ENCODE measurements at places on chromosomes 2 and 18.

- DNase-seq = no peak
These were observed 12.3 kb downstream of the MAP3K20 start for GRCh38 chr2:173087793-173088496.

GRCh38 chr2:11967946-11968465 is 221.6 kb downstream of the LPIN1 start:
- no peak for DNase-seq

- no peak for DNase-seq
These were observed 41.0 kb upstream of the GPR17 start for GRCh38 chr2:127604986-127605385.

DNA sequence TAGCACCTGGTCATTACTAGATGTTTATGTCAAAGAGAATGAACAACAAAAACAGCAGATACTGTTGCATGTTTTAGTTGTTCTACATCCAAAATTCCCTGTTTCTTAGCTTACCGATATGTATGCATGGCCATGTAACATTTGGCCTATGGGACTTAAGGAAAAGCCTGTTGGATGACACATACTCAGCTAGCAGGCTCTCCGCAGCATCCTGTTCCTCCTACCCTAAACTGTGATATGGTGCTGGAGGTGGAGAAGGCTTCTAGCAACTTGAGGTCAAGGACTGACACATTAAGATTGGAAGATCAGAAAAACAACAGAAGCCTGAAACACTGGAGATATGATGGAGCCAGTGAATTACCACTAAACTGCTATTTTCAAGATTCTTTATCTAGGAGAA is 537.8 kb downstream of the LRRTM4 start:
- DNase-seq = no peak

DNA sequence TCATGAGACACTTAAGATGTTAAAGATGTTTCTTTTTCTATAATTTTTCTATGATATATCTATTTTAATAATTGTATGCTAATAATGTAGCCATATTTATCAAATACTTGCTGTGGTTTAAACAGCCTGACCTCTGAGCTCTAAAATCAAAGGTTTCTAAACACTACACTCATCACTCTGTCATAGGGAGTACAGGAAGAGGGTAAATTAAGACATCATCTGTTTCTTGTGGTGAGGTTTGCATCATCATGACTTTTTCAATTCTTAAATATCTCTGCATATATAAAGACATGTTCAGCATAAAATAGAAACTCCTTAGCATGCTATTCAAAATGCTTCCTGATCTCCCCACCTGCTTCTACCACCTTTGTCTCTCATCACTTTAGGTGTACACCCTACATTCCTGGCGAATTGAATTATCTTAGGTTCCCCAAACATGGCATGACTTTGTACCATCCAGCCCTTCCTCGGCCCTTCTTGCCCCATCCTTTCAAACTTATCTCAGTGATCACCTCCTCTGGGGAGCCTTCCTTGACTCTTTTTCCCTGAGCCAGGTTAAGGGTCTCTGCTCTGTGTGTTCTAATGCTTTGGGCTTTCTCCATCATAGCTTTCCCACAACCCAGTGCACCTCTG is 105.3 kb upstream of the TTN start:
- no peak for DNase-seq

- no peak for DNase-seq
These were observed 246.1 kb downstream of the FSIP2 start for GRCh38 chr2:185984670-185985069.

DNA sequence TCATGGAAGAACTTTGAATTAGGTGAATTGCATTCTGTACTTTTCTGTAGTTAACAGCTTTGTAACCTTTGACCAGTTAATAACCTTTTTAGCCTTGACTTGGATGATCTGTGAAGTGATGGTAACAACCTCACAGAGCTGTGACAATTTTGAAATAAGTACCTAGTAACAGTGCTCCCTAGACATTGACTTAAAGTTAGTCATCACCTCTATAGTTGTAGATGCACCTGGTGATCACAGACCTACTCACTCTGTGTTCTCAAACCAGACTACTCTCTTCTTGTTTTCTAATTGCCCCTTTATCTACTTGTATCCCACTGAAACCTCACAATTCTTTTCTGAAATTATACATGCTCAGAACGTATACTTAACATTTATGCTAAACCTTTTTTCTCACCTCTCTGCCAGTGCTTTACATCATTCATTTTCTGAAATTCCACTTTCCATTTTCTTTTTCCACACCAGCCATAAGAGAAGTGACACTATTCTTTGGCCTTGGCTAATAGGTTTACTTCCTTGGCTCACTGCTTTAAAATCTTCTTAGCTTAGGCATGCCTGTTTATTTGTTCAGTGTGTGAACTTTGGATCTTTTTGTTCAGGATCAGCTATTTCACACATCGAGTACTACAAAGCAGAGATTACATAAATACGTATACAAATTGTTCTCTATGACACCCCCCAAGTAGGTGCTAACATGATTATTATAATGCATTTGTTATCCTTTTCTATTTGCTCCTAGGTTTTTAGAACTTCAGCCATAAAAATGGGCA is 9.3 kb downstream of the YPEL5 start:
- no peak for DNase-seq

DNA sequence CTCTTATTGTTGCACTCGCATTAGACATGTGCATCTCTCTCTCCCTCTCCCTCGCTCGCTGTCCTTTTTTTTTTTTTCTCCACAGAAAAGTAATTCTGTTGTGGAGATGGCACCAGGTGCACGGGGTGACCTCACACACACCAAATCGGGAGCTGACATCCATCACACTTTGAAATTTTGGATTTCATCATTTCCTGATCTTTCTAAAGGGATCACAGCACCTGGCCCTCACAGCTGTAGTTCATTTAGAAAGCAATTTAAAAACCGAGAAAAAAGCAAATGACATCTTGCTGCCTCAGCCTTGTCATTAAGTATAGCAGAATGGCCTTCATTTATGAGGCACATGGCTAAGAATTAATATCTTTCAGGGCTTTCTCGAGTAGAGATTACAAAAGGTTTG is 717.2 kb downstream of the RNF144A start:
- no peak for DNase-seq

DNA sequence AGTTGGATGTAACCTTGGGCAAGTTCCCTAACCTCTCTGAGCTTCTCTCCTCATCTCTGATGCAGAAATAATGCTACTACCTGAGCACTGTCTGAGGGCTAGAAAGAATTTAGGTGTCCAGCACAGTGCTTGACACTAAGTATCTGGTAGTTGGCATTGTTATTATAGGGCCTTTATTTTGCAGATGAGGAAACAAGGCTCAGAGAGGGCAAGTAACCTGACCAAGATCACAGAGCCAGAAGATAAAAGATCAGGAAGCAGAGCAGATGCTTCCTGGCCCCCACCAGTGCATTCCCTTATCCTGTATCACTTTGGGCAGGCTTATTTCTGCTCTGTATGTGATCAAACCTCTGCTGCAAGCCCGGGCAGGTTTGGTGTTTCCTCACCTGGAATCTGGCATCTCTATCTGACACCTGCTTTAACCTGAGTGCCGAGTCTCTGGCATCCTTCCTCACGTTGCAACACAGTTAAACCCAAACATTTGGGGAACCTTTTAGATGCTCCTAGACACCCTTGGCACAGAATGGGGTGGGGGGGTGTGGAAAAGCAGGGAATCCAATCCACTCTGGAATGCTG is 69.9 kb downstream of the PLB1 start:
- DNase-seq = no peak

DNA sequence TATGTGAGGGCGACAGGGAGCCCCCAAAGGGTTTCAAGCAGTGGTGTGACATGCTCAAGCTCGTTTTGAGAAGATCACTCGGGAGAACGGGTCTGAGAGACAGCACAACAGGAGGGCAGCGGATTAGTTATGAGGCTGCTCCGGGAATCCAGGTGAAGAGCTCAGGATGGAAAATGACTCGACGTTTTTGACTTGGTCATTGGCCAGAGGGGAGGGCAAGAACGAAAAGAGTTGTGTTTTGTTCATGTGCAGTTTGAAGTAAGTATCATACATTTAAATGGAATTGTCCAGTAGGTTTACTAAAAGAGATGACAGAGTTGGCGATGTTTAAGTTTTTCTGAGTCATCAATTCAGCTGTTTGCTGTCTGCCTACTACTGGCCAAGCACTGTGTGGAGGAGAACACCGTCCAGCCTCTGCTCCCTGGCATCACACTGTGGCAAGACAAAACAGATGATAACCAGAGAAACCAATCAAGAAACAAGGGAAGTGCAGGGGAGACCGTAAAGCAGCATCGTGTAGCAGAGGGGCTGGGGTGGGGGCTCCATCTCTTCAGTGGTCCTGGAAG is 25.3 kb upstream of the ANXA4 start:
- DNase-seq = no peak

DNA sequence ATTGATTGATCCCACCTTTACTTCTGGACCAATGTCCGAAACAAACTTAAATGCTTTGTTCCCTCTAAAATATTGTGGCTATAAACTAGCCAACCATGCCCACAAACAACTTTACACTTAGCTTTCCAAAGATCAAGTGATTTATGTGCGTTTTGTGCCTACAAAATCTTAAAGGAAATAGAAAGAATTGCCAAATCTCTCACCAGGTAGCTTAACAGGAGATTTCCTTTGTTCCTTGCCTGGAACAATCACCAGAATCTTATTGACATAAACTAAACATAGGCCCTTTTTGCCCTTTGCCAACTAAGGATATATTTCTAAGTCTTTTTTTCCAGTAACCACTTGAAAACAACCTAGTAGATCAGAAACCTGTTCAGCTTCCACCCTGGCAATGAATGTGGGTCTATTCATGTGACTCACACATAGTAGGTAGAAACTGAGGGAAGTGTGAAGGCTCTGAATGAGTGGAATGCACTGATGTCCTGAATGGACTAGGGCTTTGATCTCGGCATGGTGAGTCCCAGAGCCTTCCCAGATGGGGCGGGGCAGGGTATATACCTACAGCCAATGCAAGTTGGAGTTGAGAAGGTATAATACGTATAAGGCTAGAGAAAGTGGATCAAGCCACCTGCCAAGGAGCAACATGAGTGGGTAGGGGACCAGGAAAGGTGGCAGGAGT is 94.6 kb upstream of the PPP1CB start:
- DNase-seq = no peak

DNA sequence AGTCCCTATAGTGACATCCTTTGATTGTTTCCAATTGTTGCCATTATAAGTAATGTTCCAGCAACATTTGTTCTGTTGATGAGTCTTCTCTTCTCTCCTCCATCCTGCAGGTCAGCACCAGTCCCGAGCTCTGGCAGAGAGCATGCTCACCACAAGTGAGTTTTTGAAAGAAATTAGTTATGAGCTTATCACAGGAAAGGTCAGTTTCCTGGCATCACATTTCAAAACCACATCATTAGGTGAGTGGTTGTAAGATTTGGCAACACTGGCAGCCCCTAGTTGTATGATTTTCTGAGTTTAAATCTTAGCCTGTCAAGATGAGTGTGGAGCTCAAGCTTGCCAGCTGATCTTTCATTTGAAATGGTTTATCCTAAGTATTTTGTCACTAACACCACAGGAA is 149.6 kb downstream of the ESCO1 start:
- no peak for DNase-seq

DNA sequence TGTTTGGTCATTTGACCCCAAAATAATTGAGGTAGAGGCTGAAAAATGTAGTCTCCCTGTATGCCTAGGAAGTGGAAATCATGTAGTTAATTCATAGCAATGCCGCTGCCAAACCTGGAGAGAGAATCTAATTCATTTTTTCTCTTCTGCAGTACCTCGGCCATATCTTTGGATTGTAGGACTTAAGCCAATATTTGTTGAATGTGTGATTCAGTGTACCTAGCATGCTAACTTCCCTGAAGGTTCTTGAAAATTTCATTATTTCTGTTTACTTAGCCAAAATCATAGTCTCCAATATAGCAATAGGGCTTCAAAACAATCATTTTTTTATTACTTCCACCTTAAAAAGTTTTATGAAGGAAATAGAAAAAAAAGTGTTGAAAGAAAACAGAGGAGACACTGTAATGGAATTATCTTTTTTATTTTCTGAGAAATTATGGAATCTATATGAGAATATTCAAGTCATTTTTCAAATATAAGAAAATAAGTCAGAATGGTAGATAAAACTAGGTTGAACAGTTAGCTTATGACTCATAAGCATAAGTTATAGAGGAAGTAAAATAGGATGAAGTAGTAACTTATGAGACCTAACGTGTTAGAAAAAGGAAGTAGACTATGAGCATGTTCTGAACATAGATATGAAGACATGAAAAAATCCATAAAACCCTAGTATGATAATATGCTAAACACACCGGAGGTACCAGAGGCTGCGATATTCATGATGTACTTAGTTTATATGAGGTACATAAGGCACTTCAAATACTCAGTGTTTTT is 35.2 kb upstream of the CDH19 start:
- DNase-seq = no peak

DNA sequence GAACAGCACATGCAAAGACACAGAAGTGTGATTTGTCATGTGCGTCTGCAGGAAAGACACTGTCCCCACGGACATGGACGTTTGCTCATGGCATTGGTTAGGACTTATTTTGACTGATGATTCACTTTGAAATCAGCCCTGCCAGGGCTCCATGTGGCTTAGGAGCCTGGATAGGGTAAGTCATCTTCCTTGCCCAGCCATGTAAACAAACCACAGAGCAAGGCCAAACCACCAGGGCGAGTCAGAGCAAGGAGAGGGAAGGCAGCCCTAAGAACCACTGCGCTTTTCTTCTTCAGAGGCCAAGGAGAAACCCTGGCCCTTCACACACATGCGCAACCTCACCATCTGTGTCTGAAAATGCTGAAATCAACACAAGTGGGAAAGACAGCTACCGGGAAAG is 88.8 kb downstream of the GFPT1 start:
- no peak for DNase-seq

- DNase-seq = no peak
These were observed 30.0 kb downstream of the MYO7B start for GRCh38 chr2:127565261-127566138.

- no peak for DNase-seq
These were observed 123.5 kb downstream of the TANC1 start for GRCh38 chr2:159091976-159092375.

GRCh38 chr2:37720533-37721200 is 49.2 kb upstream of the CDC42EP3 start:
- DNase-seq = no peak

DNA sequence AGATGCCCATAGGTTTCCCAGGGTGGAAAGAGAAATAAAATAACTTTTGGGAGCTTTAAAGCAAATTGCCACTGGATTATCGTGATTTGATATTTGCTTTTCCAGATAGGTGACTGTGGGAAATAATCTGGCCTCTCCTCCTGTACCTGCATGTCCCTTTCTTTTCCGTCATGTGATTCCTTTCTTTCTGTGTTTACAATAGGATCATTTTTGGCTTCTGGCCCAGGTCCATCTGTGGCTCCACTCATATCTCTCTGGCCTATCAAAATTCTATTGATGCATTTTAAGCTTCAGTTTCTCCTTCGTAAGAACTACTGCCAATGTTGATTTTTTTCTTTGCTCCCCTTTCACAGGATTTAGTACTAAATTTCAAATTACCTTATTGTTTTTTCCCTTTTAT is 153.6 kb downstream of the CCDC85A start:
- no peak for DNase-seq

GRCh38 chr2:100182494-100183361 is 40.3 kb upstream of the AFF3 start:
- DNase-seq = no peak

DNA sequence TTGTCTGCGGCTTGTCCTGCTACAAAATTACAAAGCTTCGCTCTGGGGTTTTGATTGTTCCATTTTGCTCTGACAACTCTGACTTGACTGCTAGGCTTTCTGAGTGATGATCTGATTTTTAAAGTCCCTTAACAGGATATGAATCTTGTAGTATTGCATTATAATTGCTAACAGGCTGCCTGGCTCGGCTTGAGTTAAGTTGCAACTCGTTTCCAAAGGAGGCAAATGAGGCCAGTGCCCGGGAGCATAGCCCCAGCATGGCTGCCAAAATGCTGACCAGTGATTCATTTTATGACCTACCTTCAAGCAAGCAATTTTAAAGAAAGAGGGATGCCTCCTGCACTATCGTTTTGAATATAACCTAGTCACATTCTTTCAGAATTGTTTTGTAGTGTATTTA is 135.4 kb downstream of the COL6A3 start:
- DNase-seq = no peak
